ENCODE measurements at places on chromosomes 3 and 15.

GRCh38 chr3:87625876-87626275, 349.5 kb upstream of the POU1F1 start:
- DNase-seq = no peak

DNA sequence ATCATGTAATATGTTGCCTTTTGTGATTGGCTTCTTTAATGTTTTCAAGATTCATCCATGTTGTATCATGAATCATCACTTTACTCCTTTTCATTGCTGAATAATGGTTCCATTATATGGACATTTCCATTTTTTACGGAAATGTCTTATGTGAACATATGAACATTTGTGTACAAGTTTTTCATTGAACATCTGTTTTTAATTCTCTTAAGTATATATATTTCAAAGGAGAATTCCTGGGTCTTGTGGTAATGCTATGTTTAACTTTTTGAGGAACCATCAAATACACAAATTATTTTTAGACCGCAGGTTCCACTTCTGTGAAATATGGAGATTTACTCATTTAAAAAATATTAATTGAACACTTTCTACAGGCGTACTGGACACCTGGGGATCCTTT, 85.7 kb downstream of the ARIH1 start:
- DNase-seq = no peak

- no peak for DNase-seq
These were observed 48.3 kb downstream of the MEF2A start for GRCh38 chr15:99613887-99614647.

DNA sequence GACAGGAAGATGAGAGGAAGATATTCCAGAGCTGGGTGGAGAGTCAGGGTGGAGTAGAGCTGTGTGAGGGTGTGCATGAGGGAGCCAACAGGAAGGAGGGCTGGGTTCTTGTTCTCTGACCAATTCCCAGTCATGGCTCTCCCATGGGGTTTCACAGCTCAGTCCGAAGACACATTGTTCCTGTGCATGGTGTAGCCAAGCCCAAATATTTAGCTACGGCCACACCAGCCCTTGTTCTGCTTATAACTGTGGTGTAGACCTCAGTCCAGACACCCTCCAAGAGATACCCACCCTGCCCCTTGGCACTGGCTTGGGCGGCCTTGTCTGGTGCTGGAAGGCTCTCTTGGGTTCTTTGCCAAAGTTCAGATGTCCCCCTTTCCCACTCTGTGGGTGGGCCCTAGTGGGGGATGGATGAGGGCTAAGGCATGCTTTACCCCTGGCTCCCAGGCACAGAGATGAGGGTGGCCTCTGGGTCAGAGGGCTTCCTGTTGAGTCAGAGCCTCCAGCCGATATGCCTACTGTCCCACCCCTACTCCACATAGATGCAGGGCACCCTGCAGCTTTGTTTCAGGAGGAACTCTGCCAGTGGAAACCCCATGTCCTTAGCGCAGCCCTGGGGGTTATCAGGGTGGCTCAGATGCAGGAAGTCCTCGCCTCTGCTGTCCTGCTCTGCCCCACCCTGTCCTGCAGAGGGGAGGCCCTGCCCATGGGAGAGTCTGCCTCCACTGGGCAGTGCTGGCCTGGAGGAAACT, 271.2 kb upstream of the CTDSPL start:
- no peak for DNase-seq

DNA sequence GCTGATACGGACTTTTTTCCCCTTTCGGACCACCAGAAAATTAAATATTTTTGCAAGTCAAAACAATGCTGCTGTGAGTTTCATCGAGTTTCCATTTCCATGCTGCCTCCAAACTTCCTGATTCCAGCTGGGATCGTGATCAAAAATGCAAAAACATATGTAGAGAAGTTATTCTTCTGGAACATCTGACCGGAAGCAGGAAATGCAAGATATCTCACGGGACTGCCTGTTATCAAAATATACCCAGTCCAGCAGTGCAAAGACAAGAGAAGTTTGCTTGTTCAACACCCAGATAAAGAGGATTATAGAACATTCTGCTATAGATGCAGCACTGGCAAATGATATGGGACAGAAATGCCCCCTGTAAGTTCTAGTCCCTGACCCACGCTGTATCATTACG, 726.7 kb upstream of the NR2F2 start:
- no peak for DNase-seq

DNA sequence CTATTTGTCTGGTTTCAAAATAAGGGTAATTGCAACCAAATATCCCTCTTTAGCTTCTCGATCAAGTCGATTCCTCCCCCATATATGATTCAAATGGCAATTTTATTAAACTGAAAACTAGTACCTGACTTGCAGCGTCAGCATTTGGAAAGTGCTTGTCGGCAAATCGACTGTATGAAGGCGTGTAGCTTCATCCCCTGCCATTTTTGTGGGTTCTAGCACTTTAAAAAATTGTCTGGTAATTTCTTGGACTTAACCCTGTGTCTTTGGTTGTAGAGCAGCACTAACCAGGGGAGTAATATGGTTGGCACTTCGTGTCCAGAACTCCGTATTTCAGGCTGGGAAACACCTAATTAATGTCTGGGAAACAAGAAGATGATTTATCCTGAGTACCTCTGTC, 573 bp downstream of the MME start:
- no peak for DNase-seq

DNA sequence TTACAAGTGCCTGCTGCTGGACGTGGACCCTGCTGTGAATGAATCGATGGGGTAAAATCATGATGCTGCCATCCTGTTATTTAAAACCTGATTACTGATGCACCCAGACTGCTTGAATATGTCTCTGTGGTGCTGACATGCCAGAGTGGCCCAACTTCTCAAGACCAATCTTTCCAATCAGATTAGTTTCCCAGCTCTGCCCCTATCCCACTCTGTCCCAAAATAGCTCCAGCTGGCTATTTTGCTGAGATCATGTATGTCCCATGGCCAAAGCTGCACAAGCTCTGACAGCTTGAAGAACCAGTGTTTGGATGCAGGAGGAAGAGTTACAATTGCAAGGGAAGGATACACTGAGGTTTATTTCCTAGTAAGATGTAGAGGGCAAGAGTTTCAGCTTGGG, 153.6 kb downstream of the TMEM108 start:
- DNase-seq = no peak

DNA sequence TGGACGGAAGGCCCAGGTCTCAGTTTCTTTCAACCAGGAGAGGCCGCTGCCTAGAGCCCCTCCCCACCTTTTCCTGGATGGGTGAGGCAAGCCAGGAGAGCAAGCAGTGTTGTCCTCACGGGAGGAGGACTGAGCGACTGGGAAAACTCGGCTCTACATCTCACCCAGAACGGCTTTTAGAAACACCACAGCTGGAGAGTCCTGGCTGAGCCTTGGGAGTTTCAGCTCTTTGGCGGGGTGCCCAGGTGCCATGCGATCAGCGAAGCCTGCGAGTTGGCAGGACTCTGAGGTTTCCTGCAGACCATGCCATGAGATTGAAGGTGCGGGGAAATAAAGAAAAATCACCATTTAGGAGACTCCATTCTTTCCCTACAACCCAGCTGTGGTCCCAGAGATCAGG, 26.0 kb downstream of the PPCDC start:
- peak; percentile 81 for DNase-seq

DNA sequence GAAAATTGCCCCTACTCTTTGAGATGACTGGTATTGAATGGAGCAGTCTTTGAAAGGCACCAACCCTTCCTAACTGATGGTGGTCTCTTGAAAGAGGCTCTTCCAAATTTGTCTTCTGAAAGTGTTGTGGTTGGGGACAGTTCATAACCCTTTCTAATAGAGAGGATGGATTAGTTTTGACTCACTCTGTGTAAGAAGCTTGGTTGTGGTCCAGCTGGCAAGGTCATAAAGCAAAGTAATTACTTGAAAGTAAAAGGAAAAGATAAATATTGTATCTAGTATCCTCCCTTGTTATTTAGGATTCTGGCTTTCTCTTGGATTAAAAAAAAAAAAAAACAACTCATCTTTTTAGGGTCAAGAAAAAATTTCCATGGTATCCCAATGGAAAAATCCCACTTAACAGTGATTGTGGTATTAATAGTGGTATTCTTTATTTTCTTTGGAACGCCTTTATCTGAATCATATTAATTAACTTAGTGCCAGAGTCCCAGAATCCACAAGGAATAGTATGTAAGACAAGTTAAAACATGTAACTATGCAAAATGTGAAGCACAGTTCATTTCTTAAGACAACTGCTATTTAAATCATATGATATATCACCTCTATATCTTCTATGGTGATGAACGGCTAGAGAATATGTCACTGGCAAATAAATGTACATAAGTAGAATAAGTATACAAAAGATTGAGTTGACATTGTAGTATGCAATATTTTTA, 469.3 kb upstream of the CDIN1 start:
- DNase-seq = peak; percentile 55

DNA sequence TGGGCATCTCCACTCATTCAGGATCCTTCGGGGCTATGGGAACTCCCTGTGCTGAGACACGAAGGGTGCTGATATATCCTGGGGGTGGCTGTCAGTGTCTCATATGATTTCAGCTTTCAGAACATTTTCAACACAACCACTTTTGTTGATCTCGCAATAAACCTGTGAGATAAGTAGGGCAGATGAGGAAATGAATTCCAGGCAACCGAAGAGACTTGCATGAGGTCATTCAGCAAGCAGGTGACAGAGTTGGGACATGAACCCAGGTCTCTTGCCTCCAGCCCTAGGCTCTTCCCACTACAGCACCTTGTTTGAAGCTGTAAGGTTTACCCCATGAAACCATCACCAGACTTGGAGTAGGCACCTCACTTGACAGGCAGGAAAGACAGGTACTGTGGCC, 16.6 kb downstream of the DUOX1 start:
- DNase-seq = no peak

DNA sequence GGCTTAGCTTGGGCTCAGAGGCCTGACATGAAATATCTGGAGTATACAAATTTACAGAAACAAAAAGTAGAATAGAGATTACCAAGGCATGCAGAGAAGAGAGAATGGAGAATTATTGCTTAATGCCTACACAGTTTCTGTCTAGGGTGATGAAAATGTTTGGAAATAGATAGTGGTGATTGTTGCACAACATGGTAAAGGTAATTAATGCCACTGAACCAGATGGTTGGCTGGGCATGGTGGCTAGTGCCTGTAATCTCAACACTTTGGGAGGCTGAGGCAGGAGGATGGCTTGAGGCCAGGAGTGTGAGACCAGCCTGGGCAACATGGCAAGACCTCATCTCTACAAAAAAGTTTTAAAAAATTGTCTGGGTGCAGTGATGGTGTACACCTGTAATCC, 46.6 kb upstream of the OSBPL11 start:
- DNase-seq = no peak

DNA sequence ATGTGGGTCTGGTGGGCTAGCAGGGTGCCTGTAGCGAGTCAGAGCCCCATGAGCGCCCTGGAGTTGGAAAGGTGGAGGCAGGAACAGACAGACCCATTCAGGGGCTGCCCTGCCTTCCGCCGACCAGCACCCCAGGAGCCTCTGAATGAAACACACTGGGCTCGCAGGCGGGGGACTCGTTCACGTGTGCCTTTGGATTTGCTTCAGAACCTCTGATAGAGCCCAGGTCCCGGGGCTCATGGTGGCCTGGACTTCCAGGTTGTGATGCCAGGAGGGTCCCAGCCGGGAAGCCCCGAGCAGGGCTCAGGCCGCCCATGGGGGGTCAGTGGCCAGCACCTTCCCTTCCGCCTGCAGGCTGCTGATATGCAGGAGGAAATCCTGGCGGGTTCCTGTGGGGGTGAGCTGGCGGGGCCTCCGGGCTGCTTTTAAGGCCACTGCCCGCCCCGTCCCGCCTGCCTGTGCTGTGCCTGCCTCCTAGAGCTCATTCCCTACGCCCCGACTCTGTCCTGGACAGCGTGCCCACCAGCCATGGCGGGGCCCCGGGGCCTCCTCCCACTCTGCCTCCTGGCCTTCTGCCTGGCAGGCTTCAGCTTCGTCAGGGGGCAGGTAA, at the start of gene STAB1:
TSS of gene STAB1 (plus strand) at position 453 of the 610 bp plus-strand sequence. CDS start at position 529, 76 bp downstream.
- no peak for DNase-seq

- DNase-seq = no peak
These were observed 166.1 kb downstream of the ZNF621 start for GRCh38 chr3:40690749-40691451.

DNA sequence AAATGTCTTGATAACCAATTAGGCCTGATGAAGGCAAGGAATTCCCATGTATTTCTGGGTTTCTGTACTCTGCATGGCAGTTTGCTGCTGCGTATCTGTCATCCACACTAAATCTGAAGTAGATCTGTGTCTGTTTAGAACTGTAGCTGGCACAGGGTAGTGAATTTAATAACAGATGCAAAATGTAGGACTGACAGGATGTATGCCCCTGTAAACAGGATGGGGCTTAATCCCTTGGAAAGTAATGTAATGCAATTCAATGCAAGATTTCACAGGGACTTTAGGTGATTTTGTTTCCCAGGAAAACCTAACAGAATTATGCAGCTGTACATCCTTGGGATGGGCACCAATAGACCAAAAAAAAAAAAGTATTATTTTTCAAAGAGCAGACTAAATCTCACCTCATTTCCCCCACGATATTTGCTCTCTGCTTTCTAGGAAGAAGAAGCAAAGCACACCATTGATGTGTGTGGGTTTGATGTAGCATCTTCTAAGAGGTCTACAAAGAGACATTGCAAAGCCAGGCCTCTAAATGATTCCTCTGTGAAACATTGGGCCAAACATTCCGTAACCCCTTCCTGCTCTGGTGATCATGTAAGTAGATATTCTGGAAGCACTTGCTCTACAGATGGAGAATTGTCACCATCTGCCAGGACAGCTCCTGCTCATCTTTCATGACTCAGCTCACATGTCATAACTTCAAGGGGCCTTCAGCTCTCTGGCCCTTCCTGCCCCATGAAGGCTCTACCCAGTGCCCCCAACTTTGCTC, 464.3 kb upstream of the RGMA start:
- DNase-seq = no peak

- DNase-seq = no peak
These were observed 111.3 kb downstream of the MBNL1 start for GRCh38 chr3:152380043-152380442.

GRCh38 chr15:91338766-91339165, 238.7 kb downstream of the SV2B start:
- peak; percentile 12 for DNase-seq

GRCh38 chr3:149460117-149460516, 14.4 kb upstream of the TM4SF4 start:
- no peak for DNase-seq

- no peak for DNase-seq
These were observed 25.7 kb upstream of the OCA2 start for GRCh38 chr15:28124841-28125240.

DNA sequence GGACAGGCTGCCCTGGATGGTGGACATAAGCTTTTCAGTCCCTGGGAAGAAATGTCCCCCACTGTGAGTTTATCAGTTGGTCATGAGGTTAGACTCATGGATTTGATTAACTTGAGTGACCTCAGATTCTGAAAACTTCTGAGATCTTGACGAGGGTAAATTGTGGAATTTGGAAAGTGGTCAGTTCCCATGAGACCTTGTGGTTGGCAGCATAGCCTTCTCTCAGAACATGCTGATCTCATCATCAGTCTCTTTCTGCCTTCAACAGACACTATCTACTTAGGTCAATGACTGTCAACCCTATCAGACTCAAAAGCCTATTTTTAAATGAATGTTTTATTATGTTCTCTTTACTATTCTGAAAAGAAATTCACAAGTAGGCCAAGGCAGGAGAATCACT, 45.6 kb upstream of the NDUFB4 start:
- no peak for DNase-seq

- DNase-seq = no peak
These were observed 330.7 kb downstream of the FHIT start for GRCh38 chr3:60920519-60920918.

Data from NCI-H69 (cell line).